ENCODE measurements at places on chromosomes 13 and 19.

- DNase-seq = no peak
Measured at GRCh38 chr13:42892760-42893159, 99.3 kb downstream of the EPSTI1 start.

GRCh38 chr13:23025864-23026608 is 154.7 kb upstream of the SGCG start:
- DNase-seq = no peak

DNA sequence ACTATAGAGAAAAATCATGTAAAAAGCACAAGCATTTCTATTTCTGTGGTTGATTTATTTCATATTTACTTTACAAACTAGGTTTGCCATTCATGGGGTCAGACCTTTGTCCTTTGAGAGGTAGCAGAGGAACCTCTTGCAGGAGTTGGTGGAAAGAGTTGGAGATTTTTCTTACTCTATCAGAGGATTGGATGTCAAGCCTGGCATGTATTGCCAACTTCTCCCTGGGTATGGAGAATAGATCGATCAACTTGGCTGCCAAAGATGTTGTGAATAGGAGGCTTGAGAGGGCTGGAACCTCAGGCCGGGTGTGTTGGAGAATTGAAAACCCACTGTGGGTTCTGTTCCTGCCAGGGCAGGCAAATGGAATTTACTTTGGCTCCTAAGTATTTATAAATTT is 81.2 kb downstream of the WDFY2 start:
- no peak for DNase-seq

- no peak for DNase-seq
Measured at GRCh38 chr13:59674616-59675015, 489.1 kb downstream of the DIAPH3 start.

- no peak for DNase-seq
Measured at GRCh38 chr19:11073568-11073967, 15.7 kb upstream of the LDLR start.

DNA sequence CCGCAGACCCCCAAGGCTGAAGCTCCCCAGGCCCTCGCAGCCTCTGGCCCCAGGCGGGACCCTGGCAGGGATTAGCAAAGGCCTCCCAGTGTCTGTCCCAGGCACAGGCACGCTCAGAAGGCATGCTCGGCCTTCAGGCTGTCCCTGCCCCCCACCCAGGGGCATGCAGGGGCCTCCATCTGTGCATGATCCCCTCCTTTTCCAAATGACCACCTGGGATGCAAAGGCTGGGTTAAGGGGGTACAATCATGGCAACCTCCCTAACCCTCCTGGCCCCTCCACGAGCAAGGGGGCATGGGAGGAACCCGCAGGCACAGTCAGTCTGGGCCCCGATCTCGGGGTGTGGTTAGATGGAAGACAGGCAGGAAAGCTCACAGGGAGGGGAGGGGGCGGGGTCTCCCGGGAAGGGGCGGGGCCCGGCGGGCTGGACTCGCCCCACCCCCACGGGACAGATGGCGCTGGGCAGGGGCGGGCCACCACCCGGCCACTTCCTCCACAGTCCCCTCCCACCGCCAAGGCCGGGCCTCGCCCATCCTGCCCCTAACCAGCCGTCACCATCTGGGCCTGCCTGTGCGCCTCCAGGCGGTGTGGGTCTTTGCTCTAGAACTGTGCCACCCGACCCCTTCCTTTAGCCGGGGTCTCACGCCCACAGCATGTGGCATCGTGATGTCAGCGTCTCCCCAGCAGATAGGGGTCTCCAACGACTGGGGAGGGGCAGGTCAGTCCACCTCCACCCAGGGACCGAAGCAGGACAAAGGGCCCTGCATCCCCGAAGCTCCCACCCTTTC is 7.0 kb upstream of the REXO1 start:
- DNase-seq = no peak

DNA sequence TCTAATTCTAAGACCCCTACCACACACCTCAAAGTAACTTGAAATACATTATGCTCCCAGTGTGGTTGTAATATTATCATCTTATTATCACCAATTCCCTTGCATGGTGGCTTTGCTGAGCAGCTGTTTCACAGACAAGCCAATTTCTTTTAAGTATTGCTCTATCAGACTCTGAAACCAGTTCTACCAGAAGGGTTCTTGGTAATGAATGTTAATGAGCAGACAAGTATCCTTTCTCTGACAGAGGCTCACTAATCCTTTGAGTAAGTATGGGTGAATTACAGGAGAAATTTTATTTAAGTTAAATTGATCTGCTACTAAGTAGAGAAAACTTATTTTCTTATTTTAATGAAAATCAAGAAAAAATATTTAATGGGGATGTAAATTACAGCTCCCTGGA is 326.0 kb downstream of the GPC6 start:
- DNase-seq = no peak

- DNase-seq = no peak
Measured at GRCh38 chr19:33294058-33294798, 8.1 kb downstream of the CEBPA start.

GRCh38 chr19:20051841-20052768 is 12.8 kb upstream of the ZNF682 start:
- DNase-seq = peak; percentile 70

DNA sequence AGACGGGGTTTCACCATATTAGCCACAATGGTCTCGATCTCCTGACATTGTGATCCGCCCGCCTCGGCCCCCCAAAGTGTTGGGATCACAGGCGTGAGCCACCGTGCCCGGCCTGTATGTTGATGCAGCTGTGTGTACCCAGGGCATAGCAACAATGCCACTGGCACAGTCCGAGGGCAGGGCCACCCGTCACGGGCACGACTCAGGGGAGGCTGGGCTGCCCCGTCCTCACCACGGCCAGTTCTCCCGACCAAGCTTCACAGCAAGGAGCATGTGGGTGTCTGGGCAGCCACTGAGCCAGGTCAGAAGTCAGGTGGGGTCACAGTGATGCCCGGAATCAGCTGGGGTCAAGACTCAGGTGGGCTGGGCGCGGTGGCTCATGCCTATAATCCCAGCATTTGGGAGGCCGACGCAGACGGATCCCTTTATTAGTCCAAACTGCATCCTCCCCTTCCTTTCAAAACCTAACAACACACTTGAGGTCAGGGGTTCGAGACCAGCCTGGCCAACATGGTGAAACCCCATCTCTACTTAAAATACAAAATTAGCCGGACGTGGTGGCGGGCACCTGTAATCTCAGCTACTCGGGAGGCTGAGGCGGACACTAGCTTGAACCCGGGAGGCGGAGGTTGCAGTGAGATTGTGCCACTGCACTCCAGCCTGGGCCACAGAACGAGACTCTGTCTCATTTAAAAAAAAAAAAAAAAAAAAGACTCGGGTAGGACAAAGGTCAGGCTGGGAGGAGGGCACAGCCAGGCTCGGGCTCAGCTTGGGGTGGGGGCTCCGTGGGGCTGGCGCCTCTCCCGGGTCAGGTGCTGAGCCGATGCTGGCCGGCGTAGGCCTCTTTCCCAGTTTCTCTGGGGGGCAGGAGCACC is 1.2 kb upstream of the CDC34 start:
- DNase-seq = no peak
